ENCODE measurements at places on chromosomes 12 and 14.

DNA sequence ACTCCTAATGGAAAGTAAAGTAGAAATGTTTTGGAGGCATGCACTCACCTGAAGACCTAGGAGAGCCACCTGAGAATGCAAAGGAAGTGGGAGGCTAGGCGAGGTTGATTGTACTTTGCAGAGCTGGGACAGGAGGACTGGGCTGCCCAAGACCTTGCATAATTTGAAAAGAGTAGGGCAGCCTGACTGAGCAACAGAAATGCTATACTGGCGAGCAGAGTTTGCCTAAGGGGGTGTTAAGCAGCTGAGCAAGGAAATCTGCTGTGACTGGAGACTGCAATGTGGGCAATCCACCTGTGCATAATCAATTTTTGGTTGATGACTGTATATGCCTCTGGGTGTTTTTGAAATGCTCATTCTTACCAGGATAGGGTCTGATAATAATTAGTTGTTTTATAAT lies 834.1 kb downstream of the TRHDE start:
- DNase-seq = no peak

DNA sequence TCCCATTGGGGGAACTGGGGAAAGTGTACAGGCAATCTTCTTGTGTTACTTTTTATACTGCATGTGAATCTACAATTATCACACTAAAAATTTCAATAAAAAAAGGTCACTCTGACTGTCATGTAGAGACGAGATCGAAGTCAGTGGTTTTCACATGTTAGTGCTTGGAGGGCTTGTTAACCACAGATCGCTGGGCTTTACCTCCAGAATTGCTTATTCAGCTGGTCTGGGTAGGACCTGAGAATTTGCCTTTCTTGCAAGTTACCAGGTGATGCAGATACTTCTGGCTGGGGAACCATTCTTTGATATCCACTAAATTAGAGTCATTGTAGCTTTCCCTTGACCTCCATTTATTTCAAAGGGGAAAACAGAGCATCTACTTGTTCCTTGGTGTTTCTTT lies 62.8 kb upstream of the SLC38A4 start:
- DNase-seq = no peak

DNA sequence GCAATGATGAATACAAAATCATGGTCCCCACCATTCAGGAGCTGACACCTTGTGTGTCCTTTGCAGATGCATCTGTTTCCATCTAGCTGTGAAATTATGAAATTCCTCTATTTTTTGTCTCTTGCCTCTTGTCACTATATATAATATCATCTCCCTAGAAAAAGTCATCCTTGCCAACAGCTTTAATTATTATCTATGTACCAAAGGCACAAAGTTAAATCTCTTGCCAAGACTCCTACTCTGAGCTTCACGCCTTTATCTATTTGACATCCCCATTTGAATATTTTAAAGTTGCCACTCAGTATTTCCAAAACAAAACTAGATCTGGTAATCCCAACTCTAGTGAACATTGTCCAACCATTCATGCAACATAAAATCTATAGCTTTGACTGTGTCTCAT lies 32.0 kb upstream of the PRB2 start:
- DNase-seq = no peak

DNA sequence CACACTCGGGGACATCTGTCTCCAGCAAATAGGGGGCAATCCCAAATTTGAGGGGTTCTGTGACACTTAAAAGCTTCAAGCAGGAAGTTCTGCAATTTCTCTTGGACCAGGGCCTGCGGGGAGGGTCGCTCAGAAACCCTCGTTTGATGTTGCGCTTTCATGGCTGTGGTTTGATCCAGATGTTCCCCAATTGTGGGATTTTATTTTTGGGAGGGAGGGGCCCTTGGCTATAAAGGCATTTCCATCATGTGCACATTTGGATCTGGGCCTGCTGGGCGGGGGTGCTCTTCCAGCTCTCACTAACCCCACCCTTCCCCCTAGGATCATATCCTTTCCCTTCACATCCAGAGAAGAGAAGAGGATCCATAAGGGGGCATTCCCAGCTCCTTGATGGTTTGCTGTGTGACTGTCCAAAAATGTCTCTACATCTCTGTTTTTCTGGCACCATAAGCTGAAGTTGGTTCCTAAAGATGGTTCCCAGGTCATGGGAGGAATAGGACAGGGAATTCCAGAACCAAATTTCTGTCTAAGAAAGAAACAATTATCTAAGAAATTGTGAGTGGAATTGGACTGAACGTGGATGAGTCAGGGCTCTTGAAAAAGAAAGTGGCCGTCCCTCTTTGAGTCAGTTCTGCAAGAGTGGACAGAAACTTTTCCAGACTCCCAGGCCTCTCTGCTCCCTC lies 47.2 kb downstream of the SMUG1 start:
- DNase-seq = no peak

DNA sequence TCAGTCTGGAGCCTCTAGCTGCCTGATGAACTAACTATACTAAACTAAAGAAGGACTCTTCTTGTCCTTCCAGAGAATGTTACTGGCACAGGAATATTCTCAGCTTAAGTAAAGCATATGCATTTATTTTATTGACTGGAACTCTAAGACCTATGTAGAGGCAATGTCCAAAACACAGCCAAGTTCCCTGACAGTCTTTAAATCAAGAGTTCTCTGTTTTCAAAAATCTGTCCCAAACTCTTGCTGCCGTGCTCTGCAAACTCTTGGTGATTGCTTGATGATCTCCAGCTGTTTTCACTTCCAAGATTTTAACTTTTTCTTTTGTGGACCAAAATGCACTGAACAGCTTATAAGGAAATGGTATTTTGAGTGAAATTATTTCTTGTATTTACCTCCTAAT lies 67.5 kb upstream of the DAAM1 start:
- DNase-seq = no peak

DNA sequence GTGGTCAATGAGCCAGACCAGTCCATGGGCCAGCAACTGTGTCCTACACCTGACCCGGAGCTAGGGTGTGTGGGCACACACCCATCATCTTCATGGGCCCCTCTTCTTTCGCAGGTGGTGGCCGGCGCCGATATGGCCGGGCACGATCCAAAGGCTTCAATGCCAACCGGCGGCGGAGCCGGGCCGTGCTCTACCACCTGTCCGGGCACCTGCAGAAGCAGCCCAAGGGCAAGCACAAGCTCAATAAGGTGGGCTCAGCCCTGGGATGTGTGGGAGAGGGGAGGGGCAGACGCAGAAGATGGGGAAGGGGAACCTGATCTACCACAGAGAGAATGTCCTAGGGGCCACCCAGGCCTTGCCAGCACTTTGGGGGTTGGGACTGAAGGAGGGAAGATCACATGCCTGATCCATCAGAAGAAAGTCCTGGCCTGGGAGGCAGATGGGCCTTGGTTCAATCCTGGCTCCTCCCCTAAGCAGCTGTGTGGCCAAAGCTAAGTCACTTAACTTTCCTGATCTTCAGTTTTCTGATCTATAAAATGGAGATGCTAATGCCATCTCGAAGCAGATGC lies 3.8 kb downstream of the KCNH3 start:
- DNase-seq = no peak

Data from cortex of kidney (tissue), 1 donor.